T-helper 1 cell treated with Interleukin-12 subunit alpha and Interleukin-12 subunit beta and Interleukin-4 antibody, amounts not matched to agents 30 ng/mL and 1 ng/mL, for 36 hours (primary cell): ENCODE measurements at places on chromosomes 7 and 10. TPM values are rescaled to one million over a fixed set of nuclear protein-coding genes. Genes with fewer than 3 reads are reported as not detected.

Gene CCAR1
- 74.6 and 93.1 TPM in 2 replicates for total RNA-seq

Gene PCBD1
- 20.5 and 23.4 TPM in 2 replicates for total RNA-seq

Gene ADIRF
- total RNA-seq = not detected in 2 replicates

Gene IDE
- total RNA-seq = 38.9 and 45.3 TPM in 2 replicates

Gene TMEM229A
- not detected in 2 replicates for total RNA-seq

Gene IGFBP1
- total RNA-seq = not detected in 2 replicates

Gene PTPN20
- total RNA-seq = 0.20 and 0.41 TPM in 2 replicates

Gene SEMA3E
- not detected in 2 replicates for total RNA-seq

Gene TMEM176A
- total RNA-seq = not detected in 2 replicates

Gene ASB10
- not detected in 2 replicates for total RNA-seq

Gene LIPF
- total RNA-seq = not detected in 2 replicates

Gene ASAH2B
- 2.2 and 4.1 TPM in 2 replicates for total RNA-seq

Gene INTS15
- total RNA-seq = 40.0 and 41.8 TPM in 2 replicates

Gene ZNF680
- 9.4 and 9.6 TPM in 2 replicates for total RNA-seq

Gene TDRD1
- total RNA-seq = 0.05 and 0.10 TPM in 2 replicates

Gene CALHM1
- total RNA-seq = 0.17 and 0.25 TPM in 2 replicates

Gene SCART1
- 1.6 TPM in 2 replicates for total RNA-seq

Gene RNF32
- total RNA-seq = 3.7 TPM in 2 replicates

Gene DAGLB
- 22.5 and 24.8 TPM in 2 replicates for total RNA-seq

Gene TFEC
- 0.17 TPM in 1 of 2 replicates, not detected in the other for total RNA-seq

Gene SYNPO2L
- total RNA-seq = 0.10 TPM in 1 of 2 replicates, not detected in the other

Gene TMEM196
- not detected in 2 replicates for total RNA-seq

Gene C10orf88
- total RNA-seq = 14.8 and 16.0 TPM in 2 replicates

Gene COL13A1
- total RNA-seq = not detected in 2 replicates

Gene IL15RA
- 29.7 and 31.2 TPM in 2 replicates for total RNA-seq

Gene UTF1
- not detected in 2 replicates for total RNA-seq

Gene KNDC1
- total RNA-seq = 0.12 and 0.32 TPM in 2 replicates

Gene FAM237B
- not detected in 2 replicates for total RNA-seq

Gene CYP26C1
- total RNA-seq = 0.05 TPM in 1 of 2 replicates, not detected in the other

Gene SSC4D
- 0.17 and 0.44 TPM in 2 replicates for total RNA-seq

Gene ANXA8L1
- total RNA-seq = 0.22 and 0.49 TPM in 2 replicates

Gene CLRN3
- not detected in 2 replicates for total RNA-seq

Gene MSMB
- not detected in 2 replicates for total RNA-seq

Gene SH2D4B
- 0.10 and 0.17 TPM in 2 replicates for total RNA-seq

Gene SHTN1
- total RNA-seq = 0.10 and 0.15 TPM in 2 replicates

Gene JCAD
- 0.44 and 0.78 TPM in 2 replicates for total RNA-seq

Gene CCDC3
- 0.15 and 0.27 TPM in 2 replicates for total RNA-seq

Gene SEMA3C
- not detected in 2 replicates for total RNA-seq

Gene C7orf57
- 0.10 TPM in 1 of 2 replicates, not detected in the other for total RNA-seq

Gene IMPDH1
- total RNA-seq = 63.2 and 66.6 TPM in 2 replicates

Gene EIF5AL1
- 0.12 and 0.27 TPM in 2 replicates for total RNA-seq
